AG04450 (cell line): ENCODE measurements at places on chromosomes 6 and 20. TPM values are rescaled to one million over a fixed set of nuclear protein-coding genes. Genes with fewer than 3 reads are reported as not detected.

DNA sequence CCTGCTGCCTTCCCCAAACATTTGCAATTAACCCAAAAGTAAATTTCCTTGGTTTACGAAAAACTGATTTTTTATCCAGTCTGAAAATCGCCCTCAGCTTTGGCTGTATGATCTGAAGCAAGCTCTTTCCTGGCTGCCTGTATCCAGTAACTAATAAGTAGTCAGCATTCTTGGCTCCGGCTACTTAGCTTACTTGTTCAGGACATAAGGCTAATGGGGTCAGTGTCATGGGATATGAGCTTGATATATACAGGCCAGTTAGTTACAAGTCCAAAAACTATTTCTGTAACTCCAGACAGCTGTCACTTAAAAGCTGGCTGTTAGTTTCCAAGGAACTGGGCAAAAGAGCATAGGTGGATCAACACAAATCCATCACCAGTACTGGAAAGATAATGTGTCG lies 56.2 kb downstream of the KHDC1L start:
- DNase-seq, result no peak

GRCh38 chr6:88179692-88180091 lies 13.5 kb upstream of the CNR1 start:
- no peak for DNase-seq

DNA sequence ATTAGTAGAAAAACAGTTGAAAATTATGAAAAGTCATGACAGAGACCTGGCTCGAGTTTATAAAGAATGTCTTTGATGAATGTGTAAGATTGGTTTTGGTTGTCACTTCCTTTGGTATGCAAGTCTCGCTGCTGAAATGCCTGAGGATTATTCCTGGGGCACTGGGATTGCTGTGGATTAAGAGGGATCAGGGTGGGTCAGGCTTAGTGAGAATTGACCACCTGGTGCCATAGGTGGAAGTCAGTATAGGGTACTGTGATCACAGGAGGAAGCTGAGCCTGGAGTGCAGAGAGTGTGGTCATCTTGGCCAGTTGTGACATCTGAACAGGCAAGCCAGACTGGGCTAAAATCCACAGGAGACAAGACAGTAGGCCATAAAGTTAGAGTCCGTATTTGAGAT lies 34.9 kb downstream of the CEP43 start:
- no peak for DNase-seq

DNA sequence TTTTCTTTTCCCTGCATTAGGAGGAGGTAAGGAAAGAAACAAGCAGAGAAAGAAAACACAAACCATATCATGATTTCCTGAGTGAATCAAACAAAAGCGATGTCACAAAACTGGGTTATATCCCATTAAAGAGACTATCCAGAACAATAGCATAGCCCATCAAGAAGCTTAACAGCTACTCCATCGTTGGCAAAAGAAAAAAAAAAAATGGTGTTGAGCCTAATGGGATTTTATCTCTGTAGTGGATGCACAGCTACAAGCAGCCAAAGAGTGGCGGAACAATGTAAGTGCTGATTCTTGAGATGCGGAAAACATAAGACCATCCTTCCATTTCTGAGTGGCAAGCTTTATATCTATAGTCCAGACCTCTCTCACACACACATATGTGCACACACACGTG lies 106.2 kb upstream of the NRSN1 start:
- DNase-seq, result no peak

DNA sequence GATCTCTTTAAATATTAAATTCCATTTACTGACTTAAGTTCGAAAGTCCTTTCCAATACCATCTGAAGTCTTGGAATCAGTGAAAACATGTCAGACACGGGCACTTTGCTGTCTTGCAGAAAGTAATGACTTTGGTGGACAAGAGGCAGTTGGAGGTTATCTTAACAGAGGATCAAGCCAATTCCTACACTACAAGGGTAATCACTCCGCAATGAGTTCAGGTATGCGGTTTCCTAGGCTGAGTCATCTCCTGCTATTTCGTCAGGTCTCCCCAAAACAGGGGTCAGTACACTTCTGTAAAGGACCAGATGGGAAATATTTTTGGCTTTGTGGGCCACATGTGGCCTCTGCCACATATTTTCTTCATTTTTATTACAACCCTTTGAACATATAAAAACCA lies 656.6 kb downstream of the KIF16B start:
- DNase-seq, result no peak

DNA sequence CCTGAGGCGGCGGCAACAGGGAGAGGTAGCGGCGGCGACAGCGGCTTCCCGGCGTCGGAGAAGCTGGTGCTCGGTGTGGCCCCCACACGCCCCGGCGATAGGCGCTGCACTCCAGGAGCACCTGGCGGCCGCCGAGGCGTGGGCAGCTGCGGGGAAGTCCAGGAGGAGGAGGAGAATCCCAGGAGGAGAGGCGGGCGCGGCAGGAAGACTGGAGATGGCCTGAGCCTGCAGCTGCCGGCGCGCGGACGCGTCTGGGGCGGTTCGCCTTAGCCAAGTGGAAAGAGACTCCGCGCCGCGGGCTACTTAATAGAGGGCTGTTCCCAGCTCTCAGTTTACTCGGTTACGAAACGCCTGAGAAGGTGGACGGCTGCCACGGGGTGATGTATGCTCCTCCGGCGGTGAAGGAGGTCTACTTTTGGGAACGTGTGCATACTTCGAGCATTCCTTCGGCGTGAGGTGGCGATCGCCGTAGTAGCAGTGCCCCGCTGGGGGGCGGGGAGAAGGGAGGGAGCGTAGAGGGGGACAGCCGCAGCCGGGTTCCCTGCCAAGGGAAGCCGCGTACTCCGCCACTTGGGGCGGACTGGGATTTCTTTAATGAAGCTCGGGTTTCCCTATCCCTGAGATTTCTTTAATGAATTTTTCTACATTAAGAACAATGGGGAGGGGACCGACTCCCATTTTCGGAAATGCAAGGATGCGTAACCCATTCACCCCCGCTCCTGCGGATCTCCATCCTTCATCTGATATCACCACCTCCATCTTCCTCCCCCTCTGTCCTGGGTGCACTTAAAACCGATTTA lies at the start of gene COL12A1:
Gene COL12A1 (minus strand): TSS at position 278 of the 800 bp plus-strand sequence. CDS start 3,261 bp downstream, outside the sequence.
- DNase-seq, result peak; percentile 99

Gene STK35
- 8.0 and 9.3 TPM in 2 replicates for polyA plus RNA-seq

DNA sequence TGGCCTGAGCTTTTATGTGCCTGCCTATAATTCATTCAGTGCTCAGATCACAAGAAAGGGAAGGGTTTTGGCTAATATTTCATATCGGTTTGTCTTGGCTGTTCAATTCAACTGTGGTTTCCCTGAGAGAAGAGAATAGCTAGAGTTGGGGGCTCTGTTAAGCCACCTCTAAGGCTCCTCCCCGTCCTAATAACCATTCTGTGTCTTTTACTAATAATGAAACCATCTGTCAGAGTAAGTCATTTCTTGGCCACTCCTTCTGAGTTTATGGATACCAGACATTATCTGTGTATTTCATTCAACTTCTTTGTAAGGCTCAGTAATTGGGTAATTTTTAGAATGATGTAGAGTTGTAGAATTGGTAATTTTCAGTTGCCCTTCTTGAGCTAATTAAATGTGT lies 5.2 kb downstream of the STX11 start:
- DNase-seq, result no peak

DNA sequence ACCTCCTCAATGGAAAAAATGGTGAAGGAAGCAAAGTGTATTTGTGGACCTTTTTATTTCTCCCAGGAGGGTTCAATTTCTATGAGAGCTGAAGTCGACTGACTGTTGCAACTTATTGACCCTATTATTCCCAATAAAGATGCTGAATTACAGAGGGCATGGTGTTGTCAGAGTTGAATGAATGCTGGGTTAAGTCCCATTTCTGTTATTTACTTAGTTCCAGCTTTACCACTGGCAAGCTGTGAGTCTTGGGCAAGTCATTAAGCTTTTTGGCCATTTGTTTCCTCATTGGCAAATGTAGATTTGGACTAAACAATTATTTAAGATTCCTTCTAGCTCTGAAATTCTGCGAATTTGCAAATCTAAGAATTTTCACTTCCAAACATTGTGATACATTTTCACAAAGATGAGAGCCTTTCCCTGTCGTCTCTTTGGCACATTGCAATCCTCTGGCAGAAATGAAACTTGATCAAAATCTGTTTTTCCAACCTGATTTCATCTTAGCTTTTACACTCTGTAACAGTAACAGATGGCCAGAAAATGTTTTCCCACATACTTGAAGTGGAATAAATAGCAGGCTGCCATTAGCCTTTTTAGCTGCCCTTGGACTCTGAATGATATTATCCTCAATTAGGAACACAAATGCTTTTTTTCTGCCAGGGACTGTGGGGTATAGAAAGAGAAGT lies 21.3 kb downstream of the BLTP3A start:
- DNase-seq, result no peak

DNA sequence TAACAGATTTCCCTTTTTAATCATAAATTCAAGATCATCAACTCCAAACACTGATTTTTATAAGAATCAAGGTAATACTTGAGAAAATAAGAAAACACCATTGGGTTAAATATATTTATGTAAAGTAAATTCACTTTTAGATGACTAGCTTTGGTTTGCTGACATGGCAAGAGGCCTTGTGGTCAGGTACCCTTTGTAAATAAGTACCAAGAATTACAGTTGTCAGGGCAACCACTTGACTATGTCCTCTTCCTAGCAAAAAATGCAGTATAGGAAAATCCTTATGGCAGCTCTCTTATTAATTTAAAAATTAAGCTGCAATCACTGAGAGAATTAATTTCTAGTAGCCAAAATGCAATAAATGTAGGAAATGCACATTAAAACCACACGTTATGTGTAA lies 153.8 kb downstream of the INSM1 start:
- no peak for DNase-seq

DNA sequence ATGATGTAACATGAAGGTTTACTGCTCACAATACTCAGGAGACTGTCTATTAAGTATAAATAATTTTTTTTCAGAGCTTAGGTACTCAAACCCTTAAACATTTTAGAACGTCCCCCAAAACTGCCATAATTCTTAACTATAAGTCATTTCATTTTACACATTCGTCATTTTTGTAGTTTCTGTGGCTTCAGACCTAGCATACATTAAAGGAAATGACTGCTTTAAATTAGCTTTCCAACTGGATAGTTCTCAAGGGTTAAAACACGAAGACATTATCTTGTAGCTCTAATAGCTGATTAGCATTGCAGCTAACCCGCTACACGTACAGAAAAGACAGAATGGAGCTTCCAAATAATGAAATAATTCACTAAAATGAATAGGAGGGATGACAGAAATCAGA lies 24.9 kb upstream of the PLN start:
- DNase-seq, result no peak
